Activated CD4-positive, alpha-beta T cell treated with anti-CD3 and anti-CD28 coated beads, Interleukin-2, amount 10 ng/mL, durations not matched to agents 7 days and 5 days (primary cell): ENCODE measurements at places on chromosomes 4 and X.
A peak's percentile ranks its signal among the peaks of the same experiment; 100 is the strongest.

GRCh38 chr4:8118035-8118434 is 40.6 kb downstream of the ABLIM2 start:
- DNase-seq, result no peak

DNA sequence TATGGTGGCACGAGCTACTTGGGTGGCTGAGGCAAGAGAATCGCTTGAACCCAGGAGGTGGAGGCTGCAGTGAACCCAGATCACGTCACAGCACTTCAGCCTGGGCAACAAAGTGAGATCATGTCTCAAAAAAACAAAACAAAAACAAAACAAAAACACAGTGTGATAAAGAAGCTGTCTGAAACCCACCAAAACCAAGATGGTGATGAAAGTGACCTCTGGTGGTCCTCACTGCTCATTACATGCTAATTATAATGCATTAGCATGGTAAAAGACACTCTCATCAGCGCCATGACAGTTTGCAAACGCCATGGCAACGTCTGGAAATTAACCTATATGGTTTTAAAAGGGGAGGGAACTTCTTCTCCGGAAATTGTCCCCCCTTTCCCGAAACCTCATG is 29.4 kb upstream of the OPHN1 start:
- DNase-seq, result peak; percentile 16

DNA sequence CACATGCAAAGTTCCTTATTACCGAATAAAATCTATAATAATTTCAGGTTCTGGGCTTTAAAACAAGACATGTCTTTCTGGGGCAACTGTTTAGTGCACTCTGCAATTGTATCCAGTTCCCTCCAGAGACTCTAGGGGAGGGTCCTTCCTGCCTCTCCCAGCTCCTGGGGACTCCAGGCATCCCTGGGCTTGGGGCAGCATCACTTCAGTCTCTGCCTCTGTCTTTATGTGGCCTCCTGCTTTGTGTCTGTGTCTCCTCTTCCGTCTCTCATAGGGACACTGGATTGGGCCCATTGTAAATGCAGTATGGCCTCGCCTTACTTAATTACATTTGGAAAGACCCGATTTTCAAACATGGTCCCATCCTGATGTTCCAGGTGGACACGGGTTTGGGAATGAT is 10.9 kb upstream of the ASMTL start:
- DNase-seq, result peak; percentile 5

- no peak for DNase-seq
These were observed 136.9 kb upstream of the VCX start for GRCh38 chrX:7706032-7706431.

DNA sequence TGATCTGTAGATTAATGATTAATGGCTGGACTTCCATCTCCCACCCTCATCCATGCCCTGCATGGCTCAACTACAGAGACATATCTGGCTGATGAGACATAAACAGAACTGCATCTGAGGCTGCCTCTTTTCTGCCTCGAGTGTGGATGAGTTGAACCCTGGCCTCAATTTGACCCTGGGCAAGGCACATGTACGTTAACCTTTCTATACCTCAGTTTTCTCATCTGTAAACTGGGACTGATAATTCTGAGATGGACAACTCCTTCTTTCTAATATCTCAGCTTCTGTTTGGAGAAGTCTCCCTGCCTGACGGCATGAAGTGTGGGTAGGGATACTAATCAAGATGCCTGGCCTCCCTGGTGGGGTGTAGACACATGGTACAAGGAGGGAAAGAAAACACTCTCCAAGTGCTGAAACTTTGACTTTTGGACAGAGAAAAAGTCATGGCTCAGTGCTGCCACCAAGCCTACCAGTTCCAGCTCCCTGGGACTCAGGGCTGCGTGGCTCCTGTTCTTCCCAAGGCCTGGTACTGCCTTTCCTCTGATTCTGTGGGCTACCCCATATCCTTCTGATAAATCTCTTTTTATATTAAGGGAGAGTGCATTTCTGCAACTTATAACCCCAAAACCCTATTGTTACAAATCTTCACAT is 64.4 kb downstream of the HAUS3 start:
- no peak for DNase-seq

GRCh38 chr4:128516301-128516969 is 228.8 kb upstream of the PGRMC2 start:
- DNase-seq, result no peak

- peak; percentile 21 for DNase-seq
These were observed 37.4 kb downstream of the LHFPL1 start for GRCh38 chrX:112642349-112642748.

DNA sequence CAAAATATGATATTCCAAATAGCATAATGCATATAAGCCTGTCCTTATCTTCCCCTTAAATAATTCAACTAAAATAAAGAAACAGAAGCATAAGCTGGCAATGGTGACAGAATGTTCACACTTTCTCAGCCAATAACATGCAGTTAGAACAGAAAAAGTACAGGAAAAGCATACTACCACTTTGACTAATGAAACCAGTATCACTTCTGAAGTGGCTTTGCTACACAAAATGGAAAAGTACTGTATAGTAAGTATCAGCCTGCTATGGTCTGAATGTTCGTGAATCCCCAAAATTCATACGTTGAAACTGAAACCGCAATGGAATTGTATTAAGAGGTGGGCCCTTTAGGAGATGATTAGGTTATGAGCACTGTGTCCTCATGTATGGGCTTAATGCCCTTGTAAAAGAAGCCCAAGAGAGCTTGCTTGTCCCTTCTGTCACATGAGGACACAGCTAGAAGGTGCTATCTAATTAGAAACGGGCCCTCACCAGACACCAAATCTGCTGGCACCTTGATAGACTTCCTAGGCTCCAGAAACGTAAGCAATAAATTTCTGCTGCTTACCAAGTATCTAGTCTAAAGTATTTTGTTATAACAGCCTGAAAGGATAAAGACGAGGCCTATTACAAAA is 102.6 kb downstream of the PRDM5 start:
- DNase-seq, result no peak

DNA sequence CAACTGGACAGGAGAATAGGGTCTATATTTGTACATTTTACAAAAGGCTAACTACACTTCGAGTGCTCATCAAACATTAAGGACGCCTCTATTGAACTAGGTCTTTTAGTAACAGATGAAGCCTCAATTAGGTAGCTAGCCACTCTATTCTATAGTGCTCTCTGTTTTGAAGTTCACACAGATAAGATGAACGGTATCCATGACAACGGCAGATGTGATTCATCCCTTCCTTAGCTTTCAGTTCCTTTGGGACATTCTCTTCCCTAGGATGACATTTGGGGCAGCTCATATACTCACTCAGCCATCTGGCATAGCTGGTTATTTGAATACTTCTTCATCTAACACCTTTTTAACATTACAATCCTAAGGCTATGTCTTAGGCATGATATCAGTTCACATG is 62.4 kb upstream of the WDFY3 start:
- no peak for DNase-seq

DNA sequence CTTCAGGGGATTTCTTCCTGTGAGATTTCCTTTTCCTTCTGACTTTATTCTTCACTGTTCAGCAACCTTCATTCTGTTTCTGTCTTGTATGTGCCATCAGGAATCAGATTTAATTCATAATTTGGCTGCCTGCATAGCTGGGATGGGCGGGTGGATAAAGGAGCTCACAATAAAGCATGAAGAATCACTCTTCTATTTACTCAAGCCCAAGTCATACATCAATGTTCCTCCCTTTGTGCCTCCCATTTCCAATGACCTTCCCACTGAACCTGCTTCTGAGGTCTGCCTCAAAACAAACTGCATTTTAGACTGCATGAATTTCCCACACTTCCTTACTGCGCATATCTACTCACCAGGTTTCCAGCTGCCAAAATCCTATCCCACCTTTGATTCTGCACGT is 14.0 kb downstream of the PDGFC start:
- no peak for DNase-seq

- DNase-seq, result no peak
These were observed at the start of gene GABRE for GRCh38 chrX:151974336-151975227. TSS of gene GABRE (minus strand) at chrX:151974676. CDS start at chrX:151974625, 51 bp downstream.

DNA sequence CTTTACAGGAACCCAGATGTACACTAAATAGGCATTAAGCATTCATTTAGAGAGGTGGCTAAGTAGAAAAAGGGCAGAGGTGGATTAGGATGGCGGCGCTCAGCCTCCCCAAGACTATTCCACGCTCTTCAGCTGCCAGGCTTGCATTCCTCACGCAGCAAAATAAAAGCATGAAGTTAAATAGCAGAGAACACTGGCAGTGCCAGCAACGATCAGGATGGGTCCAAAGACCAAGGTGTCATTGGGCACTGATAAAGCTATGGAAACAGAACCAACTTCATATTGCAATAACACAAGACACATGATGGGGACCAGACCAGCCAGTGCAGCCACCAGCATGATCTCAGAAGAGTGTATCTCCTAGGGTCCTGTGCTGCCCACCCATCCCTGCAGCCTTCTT is 42.0 kb downstream of the TMEM156 start:
- no peak for DNase-seq

DNA sequence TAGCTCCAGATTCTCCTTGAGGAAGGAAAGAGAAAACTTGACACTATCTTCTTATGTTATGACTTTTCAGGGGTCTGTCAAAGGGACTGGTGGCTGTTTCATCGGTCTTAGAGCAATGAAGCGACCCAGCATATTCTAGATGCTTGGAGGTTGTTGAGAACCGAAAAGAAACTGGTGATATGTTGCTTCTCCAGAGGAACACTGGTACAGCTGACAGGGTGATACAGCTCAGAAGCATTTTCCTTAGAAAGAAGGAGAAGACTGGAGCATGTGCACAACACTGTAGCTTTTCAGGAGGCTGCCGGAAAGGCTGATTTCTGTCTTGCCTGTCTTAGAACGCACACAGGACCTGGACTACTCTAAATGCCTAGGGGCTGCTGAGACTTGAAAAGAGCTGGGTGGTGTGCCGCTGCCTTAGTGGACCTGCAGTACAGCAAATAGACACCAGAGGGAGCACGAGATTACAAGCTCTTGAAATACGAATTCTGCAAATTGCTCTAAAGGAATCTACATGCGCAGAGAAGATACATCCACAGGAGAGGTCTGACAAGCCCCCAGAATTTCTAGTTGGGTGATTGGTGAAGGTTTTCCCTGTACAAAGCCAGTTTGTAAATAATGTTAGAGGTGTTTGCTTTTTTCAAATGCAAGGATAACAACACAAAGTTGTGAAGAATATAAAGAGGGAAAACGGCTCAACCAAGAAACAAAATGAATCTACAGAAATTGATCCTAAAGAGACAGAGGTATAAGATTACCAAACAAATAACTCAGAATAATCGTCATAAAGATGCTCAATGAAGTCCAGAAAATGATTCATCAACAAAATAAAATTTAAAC is 223.1 kb upstream of the DMD start:
- peak; percentile 22 for DNase-seq

DNA sequence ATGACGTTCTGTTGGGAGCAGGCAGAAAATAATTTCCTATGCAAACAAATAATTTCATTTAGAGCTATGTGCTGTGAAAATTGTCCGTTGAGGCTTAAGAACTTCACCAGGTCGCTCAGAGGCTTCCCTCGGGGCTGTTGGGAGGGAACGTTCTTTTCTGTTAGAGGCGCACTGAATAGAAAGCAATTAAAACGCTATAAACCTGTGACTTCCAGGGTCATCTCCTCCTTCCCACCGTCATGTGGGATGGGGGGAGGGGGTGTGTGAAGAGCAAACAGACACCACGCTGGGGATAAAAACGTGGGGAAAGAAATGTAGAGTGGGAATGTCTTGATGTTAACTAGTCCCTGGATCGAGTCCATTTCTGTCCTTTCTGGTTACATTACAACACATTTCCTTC is 35.2 kb upstream of the ZNF518B start:
- no peak for DNase-seq
